ENCODE measurements at places on chromosomes 13 and 19.
A peak's percentile ranks its signal among the peaks of the same experiment; 100 is the strongest.

DNA sequence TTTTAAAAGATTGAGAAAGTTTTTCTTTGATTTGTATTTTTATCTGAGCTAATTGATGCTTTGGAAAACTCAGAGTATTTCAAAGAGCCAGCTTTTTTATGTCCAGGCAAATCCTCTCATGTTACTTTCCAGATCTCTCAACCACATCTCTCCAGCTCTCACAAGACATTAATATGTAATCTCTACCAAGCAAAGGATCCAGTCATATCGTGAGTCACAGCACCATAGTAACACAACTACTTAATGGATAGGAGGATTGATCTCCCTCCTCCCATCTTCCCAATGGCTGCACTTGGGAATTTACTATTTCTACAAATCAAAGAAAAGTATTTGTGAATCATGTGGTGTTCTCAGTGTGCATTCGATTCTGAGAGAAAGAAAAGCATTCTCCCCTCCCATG, 63.3 kb downstream of the POU4F1 start:
- DNase-seq: no peak

DNA sequence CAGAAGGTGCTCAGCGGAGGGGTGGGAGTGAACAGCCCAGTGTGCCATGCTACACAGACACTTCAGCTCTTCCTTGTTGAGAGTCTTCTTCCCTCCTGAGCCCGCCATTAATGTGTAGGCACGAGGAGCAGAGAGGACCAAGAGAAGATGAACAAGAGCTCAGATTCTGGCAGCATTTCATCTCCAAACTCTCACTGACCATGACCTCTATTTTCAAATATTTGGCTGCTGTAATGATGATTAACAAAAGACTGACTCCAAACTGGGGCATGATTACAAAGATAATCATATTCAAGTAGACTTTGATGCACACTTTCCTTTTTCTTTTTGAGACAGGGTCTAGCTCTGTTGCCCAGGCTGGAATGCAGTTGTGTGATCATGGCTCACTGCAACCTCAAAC, 236.5 kb downstream of the DCLK1 start:
- no peak for DNase-seq

- no peak for DNase-seq
Observed at GRCh38 chr19:15679089-15679488, 6.2 kb downstream of the CYP4F12 start.

DNA sequence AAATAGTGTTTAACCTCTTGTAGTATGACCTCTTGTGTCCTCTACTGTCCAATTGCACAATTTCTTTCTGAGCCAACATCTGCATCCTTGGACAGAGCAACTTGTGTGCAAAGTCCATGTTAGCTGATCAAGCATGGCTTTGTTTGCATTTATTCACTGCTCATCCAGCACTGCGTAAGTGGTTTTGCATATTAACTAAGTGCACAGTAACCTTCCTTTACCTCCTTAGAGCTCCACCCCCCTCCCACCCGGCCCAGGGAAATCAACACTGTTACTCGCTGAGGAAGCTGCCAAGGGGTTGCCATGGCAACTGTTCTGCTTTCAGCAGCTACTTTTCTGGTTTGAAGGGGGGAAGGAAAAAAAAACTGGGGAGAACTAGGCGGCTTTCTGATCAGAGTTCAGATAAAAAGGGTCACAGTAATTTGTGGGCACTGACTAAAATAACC, 153.5 kb upstream of the KLF12 start:
- DNase-seq: peak; percentile 63

DNA sequence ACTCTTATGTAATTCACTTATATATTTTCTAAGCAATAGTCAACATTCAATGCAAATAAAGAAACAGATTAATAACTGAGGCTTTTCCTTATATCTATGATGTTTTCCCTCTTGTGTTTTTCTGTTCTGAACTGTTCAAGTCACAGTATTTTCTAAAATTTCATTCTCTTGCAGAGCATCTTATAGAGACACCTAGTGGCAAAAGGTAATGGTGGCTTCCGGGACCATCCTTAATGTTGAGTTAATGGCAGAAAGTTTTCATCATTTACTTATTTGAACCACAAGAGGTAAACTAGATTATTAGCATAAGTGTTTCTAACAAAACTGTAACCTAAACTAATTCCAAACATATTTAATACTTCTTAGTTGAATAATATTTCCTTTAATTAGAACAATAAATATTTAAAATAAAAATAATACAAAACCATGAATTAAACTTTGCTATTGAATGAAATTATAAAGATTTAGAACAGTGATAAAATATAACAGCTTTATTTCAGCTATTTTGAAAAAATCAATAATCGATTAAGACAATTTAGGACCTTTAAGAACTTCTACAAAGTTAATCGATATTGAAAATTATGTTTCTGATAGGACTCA, 1.7 kb upstream of the SLITRK5 start:
- DNase-seq: no peak

GRCh38 chr19:35291916-35292315, at the start of gene MAG:
TSS of gene MAG (plus strand) at chr19:35292161. CDS start at chr19:35295409, 3,248 bp downstream.
- DNase-seq: no peak

DNA sequence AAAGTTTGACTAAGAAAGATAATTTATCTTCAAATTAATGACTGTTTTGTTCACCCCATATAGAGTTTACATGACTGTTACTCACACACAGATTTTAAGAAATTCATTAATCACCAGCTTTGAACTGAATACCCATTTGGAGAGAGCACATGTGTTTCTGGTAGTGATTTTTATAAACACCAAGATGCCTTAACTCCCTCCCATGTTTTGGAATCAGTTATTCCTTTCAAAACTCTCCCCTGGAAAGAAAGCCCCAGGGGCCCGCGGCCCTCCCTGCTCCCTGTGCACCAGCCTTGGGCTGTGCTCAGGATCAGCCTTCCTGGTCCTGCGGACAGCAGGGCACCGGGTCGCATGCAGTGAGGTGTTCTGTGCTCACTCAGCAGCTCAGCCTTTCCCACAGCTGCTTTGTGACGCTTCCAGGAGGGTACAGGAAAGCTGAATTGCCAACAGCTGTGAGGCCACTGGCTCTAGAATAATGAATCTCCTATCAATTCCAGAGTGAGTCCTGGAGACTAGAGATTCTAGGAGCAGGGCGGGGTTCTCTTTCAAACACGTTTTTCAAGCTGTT, 483.2 kb downstream of the EFNB2 start:
- DNase-seq: no peak

DNA sequence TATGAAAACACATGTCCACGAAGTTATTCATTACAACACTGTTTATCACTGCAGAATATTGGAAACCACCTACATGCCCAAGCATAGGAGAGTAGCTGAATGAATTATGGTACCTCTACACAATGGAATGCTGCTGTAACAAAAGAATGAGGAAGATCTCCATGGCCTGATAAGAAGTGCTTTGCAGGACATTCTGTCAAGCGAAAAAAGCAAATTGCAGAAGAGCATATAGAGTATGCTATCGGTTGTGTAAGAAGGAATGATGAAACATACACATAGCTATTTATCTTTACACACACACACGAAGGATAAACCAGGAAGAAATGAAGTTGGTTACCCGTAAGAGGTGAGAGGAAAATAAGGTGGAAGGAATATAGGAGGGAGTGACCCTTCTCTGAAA, 37.5 kb upstream of the CEACAM20 start:
- no peak for DNase-seq

DNA sequence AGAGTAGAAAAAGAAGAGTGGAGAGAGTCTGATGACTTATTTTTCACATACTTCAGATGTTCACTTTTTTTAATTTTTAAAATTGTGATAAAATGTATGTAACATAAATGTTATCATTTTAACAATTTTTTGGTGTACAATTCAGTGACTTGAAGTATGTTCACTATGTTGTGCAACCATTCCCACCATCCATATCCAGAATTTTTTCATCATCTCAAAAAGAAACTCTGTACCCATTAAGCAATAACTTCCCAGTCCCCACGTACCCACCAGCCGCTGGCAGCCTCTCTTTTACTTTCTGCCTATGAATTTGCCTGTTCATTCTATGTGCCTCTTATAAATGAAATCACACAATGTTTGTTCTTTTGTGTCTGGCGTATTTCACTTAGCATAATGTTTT, 43.3 kb downstream of the SKA3 start:
- DNase-seq: no peak

DNA sequence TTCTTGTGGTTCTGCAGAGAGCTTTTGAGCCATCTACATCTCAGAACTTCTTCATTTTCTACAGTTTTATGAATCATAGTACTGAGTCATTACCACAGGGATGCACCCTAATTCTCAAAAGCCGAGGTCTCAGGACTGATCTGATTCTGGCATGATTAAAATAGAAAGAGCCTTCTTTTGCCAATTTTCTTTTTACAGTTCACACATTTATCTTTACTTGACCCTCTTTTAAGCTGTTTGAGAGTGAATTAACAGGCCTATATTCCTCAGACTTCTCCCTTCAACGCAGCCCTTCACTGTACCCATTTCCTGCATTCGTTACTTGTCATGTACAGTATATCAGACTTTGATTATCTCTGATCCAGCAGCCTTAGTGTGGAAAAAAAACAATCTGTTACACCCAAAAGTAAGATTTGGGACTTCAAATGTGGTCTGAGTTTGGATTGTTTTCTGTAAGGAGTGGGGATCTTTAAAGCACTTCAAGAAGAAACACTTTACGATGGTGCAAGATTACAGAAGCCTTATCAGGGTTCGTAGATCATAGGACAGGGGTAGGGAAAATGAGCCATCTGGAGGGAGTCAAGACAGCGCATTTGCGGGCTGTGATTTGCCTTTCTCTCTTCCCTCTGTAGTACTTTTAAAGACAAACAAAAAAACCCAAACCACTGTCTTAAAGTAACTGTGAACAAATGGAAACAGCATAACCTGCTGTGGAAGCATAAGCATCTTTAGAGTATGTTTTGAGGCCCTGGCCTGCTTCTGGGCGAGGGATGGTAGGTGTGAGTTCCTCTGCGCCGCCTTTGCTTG, 15.3 kb upstream of the GPR183 start:
- no peak for DNase-seq

GRCh38 chr13:112061367-112062061, 5.4 kb upstream of the SOX1 start:
- DNase-seq: peak; percentile 31

DNA sequence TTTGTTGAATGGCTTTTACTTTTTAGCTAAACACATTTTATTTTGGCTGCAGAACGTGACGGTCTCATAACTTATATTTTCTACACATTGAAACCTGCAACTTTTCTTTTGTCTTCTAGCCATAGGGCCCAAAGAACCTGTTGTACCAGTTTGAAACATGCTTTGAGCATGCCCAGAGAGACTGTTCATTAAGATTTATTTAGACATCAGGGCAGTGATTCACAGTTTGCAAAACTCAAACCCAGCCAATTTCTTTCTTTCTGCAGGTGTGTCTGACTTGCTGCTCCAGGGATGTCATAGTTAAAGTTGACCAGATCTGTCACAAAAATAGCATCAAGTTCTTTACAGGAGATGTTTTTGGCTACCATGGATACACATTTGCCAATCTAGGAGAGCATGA, 22.0 kb downstream of the SAE1 start:
- DNase-seq: no peak

DNA sequence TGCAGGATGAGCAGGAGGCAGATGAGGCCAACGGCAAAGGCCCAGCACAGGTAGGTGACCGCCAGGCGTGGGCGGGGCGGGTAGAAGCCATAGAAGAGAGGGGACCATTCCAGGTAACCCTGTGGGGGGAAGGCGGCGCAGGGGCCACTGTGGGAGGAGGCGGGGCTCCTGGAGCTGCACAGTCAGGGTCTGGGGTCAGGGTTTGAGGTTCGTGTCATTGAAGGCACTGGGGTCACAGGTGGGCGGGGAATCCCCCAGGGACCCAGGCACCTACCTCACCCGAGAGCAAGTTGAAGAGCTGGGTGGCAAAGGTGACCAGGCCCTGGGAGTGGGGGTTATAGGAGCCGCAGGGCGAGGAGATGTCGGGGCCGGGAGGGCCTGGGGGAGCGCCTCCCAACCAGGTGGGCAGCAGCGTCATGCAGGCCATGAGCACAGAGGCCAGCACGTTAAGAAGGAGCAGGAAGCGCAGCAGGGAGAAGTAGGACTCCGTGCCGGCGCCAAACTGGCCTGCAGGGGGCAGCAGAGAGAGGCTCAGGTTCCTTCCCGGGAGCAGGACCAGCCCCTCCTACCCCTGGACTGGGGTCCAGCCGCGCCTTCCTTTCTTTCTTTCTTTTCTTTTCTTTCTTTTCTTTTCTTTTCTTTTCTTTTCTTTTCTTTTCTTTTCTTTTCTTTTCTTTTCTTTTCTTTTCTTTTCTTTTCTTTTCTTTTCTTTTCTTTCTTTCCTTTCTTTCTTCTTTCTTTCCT, 4.6 kb downstream of the TMC4 start:
- DNase-seq: peak; percentile 99

GRCh38 chr13:46213242-46213641, 1.5 kb downstream of the LRRC63 start:
- no peak for DNase-seq

- DNase-seq: no peak
Observed at GRCh38 chr13:21050288-21051197, 10.8 kb downstream of the LATS2 start.

- DNase-seq: no peak
Observed at GRCh38 chr19:53422551-53422950, 9.2 kb upstream of the ZNF761 start.

DNA sequence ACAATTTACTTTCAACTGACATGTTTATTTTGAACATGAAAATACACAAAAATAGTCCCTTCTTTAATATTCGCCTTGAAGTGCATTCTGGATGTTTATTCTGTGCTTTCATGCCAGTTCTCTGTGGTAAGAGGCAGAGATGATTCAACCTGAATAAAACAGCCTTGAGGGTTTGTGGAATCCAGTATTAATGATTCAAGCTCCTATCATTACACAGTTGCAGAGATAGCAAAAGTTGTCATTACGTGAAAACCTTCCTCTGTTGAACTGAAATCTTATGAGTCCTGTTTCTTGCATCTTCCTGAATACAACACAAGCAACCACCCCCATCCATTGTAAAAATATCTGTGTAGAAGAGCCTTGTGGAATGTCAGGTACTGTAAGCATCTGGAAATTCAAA, 142.3 kb upstream of the HTR2A start:
- DNase-seq: no peak

DNA sequence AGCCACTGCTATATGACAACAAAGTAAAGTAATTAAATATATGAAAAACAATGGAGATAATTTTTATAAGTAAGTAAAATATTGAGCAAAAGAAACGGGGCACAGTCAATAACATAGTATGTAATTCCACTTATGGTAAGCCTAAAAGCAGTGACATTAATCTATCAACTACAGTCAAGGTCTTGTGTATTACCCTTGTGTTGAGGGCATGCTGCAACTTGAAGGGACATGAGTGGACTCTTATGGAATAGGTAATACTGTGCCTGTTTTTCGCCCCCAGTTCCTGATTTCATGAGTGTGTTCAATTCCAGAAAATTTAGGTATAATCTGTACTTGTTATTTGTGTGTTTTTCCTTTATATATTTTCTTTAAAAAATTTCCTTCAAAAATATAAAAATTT, 201.3 kb upstream of the SLITRK6 start:
- no peak for DNase-seq

- DNase-seq: no peak
Observed at GRCh38 chr13:46748300-46748699, 48.7 kb downstream of the ESD start.
